ENCODE measurements at places on chromosomes 1 and 21. TPM values are rescaled to one million over a fixed set of nuclear protein-coding genes. Genes with fewer than 3 reads are reported as not detected.

The FAM3B gene
- 5.2 TPM for total RNA-seq

- DNase-seq = no peak
Measured at GRCh38 chr1:186492531-186493291, 31.8 kb upstream of the PDC start.

The PARS2 gene
- 3.5 TPM for total RNA-seq

GRCh38 chr1:172758259-172758658 is 99.4 kb downstream of the FASLG start:
- no peak for DNase-seq

DNA sequence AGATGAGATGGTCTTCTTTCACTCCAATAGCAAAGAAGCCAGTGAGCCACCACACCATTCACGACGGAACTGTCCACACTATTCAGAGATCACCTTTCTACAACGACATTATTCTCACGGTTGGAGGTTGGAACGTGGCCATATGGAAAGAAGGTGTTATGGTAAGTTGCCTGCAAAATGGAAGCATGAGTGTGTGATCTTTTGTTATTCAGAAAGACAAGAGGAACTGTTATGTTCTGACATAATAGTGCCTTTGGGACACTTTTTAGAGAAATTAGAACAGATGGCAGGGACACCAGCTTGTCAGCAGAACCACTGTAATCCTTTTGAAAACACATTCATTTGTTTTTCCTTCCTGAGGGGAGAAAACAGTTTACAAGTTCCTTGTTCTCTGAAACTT is 75.8 kb upstream of the MCOLN3 start:
- no peak for DNase-seq

DNA sequence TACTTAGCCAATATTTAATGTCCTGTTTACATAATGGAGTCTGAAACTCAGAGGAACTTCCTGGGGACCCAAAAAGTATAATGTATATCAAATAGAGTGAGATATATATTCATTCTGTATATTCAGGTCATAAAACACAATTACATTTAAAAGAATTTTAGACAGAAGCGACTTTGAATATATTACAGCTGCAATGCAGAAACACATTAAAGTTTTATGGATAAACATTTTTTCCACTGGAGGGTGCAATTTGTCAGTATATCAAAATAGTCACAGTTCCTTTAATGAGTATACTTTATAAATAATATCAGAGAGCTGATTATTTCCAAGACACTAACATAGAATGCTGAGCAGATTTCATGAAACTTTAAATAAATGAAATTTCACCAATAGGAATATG is 43.9 kb upstream of the CRB1 start:
- DNase-seq = no peak

DNA sequence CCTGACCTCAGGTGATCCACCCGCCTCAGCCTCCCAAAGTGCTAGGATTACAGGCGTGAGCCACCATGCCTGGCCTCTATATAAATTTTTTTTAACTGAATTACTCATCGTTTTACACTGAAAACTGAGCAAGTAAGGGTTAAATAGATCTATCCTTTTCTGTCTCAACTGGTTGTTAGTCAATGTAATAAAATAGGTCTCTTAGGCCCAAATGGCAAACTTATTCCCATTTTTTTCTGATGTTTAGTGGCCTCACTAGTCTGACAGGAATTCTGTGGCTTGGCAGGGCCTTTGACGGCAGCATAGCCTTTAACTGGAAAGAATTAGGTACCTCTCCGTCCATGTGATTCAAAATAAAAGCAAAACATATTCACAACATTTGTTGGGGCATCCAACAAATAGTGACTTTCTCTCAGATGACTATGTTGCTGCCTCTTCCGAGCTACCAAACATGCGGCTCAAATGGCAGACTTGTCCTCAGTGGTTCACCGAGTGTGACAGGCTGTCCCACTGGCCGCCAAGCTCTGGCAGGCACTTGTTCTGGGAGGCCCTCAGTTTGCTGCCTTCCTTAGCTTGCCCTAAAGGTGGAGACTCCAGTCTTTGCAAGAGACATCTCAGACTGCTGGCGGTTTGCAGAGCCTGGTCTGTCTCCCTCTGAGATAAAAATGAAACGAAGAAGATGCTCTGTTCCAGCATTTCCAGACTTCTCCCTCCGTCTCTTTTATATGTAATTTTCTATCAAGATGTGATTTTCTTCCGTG is 17.4 kb downstream of the ATP1A4 start:
- no peak for DNase-seq

The CD52 gene
- 348 TPM for total RNA-seq

DNA sequence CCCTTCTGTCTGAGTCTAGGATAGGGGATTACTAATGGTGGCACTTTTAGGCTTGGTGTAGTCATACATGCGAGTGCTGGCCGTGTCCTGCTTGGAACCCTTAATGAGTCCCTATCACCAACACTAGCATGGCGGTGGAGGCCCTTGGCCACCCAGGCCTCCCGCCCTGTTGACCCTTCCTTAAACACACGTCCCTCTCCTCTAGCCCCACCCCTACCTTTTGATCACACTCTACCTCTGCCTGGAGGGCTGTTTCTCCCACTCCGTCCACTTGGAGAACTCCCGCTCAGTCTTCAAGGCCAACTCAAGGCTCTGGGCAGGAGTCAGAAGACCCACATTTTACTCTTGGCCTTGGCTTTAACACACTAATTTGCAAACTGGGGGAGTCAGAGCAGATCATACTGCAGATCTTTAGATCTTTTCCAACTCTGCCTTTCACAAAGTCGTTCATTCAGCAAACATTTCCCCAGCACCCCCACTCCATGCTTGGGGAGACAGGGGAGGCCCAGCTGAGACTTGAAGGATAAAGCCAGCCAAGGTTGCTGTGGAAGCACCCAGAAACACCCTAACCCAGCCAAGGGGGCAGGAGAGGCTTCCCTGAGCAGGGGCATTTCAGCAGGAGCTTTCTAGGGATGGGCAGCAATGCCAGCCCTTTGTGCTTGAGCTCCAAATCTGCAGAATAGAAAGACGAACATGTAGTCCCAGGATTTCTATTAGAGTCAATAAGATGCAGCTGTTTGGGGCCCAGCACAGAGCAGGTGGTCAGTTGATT is 1.9 kb downstream of the PODN start:
- DNase-seq = no peak

The LCE1E gene
- not detected for total RNA-seq

The SFN gene
- total RNA-seq = 83.8 TPM

- no peak for DNase-seq
Measured at GRCh38 chr1:145846201-145846612, 777 bp downstream of the NUDT17 start.

- DNase-seq = peak; percentile 85
Measured at GRCh38 chr1:225881081-225881958, 860 bp downstream of the TMEM63A start.

DNA sequence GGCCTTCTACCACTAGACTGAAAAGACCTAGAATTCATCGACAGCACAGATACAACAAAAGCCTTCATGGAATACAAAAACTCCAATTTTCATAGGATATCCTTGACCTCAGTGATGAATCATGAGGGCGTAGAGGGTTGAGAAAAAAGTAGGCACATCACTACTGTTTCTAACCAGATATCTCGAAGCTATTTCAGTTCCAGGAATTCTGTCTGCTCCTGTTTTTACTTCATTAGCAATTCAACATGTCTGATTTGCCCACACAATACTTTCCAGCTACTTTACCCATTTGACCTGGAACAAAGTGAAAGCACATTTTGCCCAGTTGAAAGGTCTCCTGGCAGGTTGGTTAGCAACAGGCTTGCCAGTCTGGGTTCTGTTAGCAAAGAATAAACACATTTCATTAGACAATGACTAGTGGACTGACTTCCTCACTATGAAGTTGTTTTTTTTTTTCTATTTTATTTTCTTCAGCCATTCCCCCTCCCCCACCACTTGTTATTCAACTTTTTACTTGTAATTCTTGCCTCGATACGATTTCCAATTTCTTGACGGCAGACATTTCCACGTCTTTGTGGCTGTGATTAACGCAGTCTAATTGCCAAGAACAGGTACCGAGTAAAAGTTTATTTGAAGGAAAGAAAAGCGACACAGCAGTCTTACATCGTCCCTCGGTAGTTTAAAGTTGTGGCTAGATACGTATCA is 4.0 kb upstream of the ZBTB18 start:
- no peak for DNase-seq

The SLC30A2 gene
- total RNA-seq = not detected

- peak; percentile 81 for DNase-seq
Measured at GRCh38 chr1:121519042-121519755, 334.4 kb downstream of the SRGAP2C start.

DNA sequence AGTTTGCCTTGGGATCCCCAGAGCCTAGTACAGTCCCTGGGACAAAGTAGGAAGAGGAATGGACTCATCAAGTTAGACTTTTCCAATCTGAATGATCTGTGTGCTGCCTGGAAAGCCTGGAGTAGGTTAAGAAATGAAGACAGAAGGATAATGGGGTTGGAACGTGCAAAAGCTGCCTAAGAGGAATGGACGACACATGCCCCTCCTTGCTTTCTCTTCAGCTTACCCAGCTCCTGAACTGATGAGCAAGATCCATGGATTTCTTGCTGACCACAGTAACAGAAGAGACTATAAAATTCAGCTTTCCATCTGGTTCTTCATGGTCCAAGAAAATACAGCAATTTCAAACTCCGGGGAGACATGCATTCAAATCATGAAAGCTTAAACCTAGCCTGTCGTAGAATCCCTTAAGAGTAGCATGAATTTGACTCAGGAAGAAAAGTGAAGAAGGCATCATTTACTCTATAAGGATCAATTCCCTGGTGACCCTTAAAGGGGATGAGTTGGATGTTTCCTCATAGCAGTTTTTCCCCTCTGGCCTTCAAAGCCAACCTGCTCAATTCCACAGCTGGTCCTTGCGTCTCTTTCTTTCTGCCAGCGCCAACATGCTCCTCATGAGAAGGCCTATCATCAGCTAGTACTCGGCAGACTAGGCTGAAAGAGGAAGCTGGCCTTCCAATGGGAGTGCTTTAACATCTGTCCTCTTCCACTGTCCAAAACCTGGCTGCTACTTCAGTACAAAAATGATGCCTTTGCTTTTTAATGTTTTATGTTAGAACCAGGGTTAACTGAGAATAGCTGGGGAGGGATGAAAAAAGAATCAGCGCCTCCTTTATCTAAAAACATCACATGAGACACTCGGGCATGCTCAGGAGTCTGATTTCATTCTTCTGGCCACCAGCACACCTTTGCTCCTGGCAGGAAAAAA is 5.7 kb upstream of the PEF1 start:
- DNase-seq = no peak

GRCh38 chr21:42187976-42188653 is 30.8 kb upstream of the ABCG1 start:
- no peak for DNase-seq

- DNase-seq = no peak
Measured at GRCh38 chr1:101302831-101303511, 66.2 kb downstream of the S1PR1 start.

- peak; percentile 85 for DNase-seq
Measured at GRCh38 chr21:25608044-25608737, 910 bp upstream of the MRPL39 start.

The LRRC7 gene
- not detected for total RNA-seq

DNA sequence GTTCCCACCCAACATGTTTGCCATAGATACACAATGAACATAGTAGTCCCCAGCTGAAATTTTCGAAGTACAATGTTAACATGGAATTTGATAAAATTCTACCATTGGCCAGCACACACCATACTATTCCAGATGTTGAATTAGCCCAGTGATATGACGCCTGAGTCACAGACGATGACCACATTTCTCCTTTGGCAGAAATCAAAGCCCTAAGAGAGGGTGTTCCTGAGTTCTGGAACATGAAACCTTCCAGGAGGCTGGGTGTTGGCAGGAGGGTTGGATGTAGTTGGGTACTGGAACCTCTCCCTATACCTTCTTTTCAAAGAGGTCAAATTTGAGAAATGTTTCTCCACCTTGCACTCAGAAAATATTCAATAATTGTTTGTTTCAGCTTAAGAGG is 37.8 kb downstream of the LPAR3 start:
- DNase-seq = no peak

GRCh38 chr1:157047062-157047410 is 1.5 kb upstream of the ARHGEF11 start:
- no peak for DNase-seq

DNA sequence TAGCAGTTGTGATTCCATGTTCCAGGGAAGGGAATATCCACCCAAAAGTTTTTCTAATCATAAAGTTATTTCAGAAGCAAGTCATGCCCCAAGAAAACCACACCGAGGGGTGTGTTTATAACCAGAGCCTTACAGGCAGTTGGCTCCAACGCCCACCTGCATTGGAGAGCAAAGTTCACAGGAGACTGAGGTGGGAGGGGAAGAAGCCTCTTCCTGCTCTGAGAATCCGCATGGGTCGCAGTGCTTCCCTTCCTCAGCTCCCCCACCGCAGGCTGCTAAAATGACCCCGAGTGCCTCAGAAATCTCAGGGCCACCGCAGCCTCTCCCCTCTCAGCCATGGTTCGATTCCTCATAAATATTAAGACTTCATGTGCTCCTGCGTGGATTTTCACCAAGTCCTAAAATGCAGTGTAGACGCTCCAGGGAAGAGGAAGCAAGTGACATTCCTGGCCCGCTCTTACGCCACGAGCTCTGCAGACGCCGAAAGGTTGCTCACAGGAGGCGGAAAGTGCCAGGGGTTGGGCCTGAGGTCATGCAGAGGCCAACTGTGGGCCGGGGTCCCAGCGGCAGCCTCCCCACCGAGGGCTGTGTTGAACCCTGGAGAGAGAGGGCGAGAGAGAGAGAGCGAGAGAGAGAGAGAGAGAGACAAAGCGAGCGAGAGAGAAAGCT is 13.4 kb upstream of the SPSB1 start:
- DNase-seq = no peak

- no peak for DNase-seq
Measured at GRCh38 chr21:7951854-7952519, 2569.4 kb upstream of the TPTE start.

The ACP6 gene
- total RNA-seq = 15.8 TPM

- no peak for DNase-seq
Measured at GRCh38 chr1:12692967-12693782, 22.7 kb upstream of the AADACL3 start.

The OXCT2 gene
- 0.43 TPM for total RNA-seq

The SPATA1 gene
- total RNA-seq = 3.4 TPM

The AADACL4 gene
- not detected for total RNA-seq

- no peak for DNase-seq
Measured at GRCh38 chr1:3344395-3344794, 110.1 kb upstream of the ARHGEF16 start.

The CCDC27 gene
- total RNA-seq = not detected
